T-cell (primary cell): ENCODE measurements at places on chromosomes 3 and 15. TPM values are rescaled to one million over a fixed set of nuclear protein-coding genes. Genes with fewer than 3 reads are reported as not detected.

FAM3D gene
- total RNA-seq: not detected

DNA sequence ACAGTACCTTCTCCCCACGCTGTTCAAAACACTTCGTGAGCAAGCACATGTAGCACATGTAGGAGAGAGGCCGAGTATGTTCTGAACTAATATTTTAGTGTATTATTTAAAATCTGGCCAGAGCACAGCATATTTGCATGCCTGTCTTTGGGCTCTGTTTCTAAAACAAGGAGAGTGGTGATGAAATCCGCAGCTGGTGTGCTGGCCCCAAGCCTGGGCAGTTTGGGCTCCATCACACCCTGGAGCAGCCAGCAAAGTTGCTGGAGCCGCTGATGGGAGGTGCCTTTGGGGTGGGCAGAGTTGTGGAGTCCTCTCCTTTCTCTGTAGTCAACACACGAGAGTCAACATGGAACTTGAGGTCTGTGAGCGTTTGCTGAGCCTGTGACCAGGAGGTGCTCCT lies 116.6 kb downstream of the SLCO3A1 start:
- H3K27me3 ChIP-seq: no peaks in the 10 kb centered on the region
- H3K27ac ChIP-seq: no peak overlapping the region
- DNase-seq: no peak
- peaks cover 4% of the 10 kb centered on the region for H3K4me1 ChIP-seq

GRCh38 chr3:138078901-138079344 lies 36.5 kb downstream of the DZIP1L start:
- no peak overlapping the region for H3K4me3 ChIP-seq
- peaks cover 20% of the 10 kb centered on the region for H3K27me3 ChIP-seq
- no peaks in the 10 kb centered on the region for H3K4me1 ChIP-seq
- H3K27ac ChIP-seq: no peak overlapping the region

DNA sequence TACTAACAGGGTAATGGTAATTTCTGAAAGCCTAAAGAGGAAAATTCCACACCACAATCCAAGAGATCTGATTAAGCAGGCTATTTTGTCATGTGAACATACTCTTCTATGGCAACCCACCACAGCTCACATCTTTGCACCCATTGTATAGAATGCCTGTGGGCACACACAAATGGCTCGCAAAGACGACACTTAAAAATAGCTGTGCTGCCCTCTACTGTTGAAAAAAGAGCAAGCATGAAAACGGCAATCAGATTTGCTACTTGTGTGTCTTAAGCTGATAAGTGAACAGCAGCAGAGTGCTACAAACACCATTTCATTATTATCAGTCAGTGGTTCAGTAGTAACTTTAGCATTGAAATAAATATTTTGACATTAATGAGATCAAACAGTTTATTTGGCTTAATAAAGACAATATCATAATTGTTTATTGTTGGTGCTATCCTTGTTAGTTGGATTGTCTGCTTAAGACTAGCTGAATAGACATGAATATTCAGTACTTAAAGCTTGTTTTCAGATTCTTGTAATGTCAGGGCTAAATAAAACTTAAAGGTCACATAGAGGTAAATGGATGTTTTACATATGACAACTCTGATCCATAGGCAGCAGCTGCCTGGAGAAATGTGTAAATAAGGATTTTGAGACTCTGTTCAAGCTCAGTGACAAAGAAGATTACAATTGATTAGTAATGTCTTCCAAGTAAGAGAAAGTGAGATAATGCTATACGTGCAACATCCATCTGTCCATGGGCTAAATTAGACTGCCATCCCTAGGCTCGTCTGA lies 199.1 kb downstream of the LRRN1 start:
- H3K4me3 ChIP-seq: no peak overlapping the region
- H3K36me3 ChIP-seq: no peaks in the 10 kb centered on the region
- no peaks in the 10 kb centered on the region for H3K4me1 ChIP-seq
- H3K27ac ChIP-seq: no peak overlapping the region

NMD3 gene
- total RNA-seq: 42.1 TPM

CLRN1 gene
- total RNA-seq: not detected

DNA sequence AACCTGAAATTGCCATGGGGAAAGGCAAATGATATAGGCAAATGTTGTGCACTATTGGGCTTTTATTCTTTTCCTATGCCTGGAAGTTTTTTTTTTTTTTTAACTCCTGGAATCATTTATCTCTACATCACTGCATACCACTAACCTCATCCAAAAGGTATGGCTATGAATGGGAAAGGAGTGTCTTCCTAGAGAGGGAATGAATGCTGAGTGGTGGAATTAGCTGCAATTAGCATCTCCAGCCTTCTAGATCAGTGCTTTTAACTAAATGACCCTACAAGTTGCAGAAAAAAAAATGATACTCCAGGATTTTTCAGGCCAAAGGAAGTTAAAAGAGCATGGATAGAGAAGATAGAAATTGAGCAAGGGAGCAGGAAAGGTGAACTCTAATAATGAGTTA lies 429.8 kb upstream of the PDZRN3 start:
- DNase-seq: no peak
- no peak overlapping the region for H3K27ac ChIP-seq
- no peaks in the 10 kb centered on the region for H3K4me1 ChIP-seq
- H3K36me3 ChIP-seq: no peaks in the 10 kb centered on the region
- H3K4me3 ChIP-seq: no peak overlapping the region

DNA sequence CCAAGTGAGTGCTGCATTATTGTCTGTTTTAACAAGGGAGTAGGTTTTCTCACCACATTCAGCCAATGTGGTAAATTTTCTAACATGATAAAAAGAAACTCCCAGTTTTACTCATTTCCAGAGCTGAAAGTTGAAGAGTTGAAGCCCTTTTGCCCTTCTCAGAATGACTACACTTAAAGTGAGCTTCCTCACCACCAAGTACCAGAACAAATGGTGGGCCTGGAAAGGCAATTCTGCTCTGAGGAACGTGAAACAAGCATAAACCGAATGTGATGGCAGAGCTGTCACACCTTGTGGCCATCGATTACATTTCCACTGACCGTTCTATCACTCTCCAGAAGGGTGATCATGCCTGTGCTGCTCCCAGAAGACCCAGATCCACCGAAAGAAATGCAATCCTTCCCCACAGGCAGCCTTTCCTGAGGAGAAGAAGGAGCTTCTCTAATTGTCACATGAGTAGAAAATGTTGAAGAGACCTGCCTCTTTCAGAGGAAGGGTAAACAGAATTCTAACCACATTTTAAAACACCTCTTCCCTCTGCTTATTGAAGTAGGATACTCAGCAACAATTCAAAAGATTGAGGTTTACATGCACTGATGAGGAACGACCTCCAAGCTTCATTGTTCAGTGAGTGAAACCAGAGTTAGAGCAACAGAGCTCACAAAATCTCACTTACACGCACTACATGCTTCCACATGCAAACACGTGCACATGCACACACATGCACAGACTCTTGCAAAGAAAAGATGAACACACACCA lies 21.4 kb upstream of the CCR9 start:
- no peak overlapping the region for H3K27ac ChIP-seq
- peaks cover 17% of the 10 kb centered on the region for H3K4me1 ChIP-seq
- no peaks in the 10 kb centered on the region for H3K27me3 ChIP-seq
- no peak overlapping the region for H3K4me3 ChIP-seq
- no peaks in the 10 kb centered on the region for H3K36me3 ChIP-seq

POLG gene
- total RNA-seq: 171 TPM

DNA sequence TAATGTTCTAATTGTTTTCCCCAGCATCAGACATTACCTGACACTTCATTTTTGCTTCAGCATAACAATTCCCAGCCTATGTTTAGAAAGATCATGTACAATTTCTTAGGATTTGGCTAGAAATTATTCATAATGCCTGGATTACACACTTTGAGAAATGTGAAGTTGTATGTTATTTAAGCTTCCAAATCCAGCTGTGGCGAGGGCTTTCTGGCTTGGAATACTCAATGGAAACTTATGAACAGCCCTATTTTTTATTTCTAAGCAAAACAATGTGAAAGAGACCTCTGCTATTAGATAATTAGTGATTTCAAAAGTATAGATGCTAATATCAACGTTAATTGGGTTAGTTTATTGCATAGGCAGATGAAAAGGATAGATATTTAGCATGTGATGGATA lies 341.6 kb downstream of the ZNF385D start:
- no peak for DNase-seq
- H3K4me3 ChIP-seq: no peak overlapping the region
- no peak overlapping the region for H3K27ac ChIP-seq

DNA sequence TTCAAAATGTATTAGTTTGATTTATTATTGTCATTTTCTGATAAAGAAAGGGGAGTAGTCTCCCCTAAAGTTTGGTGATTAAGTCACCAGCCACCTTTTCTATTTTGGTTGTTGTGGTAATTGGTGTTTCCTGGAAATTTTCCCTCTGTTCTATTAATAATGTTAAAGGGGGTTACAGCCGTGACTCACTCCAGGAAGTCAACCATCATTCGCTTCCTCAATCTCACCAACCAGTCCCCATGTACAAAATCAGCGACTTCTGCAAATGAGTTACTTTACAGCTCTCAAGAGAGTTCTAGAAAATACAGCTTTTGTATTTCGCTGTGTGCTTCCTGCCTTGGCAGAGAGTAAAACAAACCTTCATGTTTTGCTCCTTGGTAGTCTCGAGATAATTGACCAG lies 285.1 kb downstream of the LPP start:
- no peaks in the 10 kb centered on the region for H3K27me3 ChIP-seq
- H3K4me1 ChIP-seq: peaks cover 5% of the 10 kb centered on the region
- H3K36me3 ChIP-seq: no peaks in the 10 kb centered on the region
- no peak overlapping the region for H3K4me3 ChIP-seq

GRCh38 chr15:68407141-68407885 lies 24.6 kb downstream of the ITGA11 start:
- H3K36me3 ChIP-seq: no peaks in the 10 kb centered on the region
- H3K4me3 ChIP-seq: no peak overlapping the region
- H3K27me3 ChIP-seq: no peaks in the 10 kb centered on the region
- no peaks in the 10 kb centered on the region for H3K4me1 ChIP-seq

GRCh38 chr3:45979378-45979777 lies 16.2 kb downstream of the FYCO1 start:
- H3K4me1 ChIP-seq: peaks cover 42% of the 10 kb centered on the region
- no peak for DNase-seq
- peaks cover 13% of the 10 kb centered on the region for H3K36me3 ChIP-seq
- peak overlapping the region; percentile 54 for H3K27ac ChIP-seq

ISG20 gene
- 161 TPM for total RNA-seq

DNA sequence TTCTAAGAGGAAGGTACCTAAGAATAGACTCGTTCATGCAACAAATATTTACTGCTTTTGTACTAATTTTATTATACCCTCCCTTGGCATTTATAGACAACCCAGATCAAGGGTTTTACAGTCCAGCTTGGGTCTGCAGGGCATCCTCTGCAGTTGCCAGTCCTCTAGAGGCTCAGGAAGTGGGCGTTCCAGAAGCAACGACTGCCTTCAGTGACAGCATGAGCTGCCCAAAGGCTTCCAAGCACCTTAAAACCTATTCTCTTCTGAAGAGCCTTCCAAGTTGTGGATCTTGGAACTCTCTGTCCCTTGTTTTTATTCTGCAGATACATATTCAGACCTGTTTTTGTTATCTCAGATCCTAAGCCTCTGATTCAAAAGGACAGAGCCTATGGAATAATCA lies 95.6 kb downstream of the RAD18 start:
- DNase-seq: no peak
- no peaks in the 10 kb centered on the region for H3K4me1 ChIP-seq
- no peaks in the 10 kb centered on the region for H3K36me3 ChIP-seq
